HS-27A (cell line): ENCODE measurements at places on chromosomes 2 and 18.

DNA sequence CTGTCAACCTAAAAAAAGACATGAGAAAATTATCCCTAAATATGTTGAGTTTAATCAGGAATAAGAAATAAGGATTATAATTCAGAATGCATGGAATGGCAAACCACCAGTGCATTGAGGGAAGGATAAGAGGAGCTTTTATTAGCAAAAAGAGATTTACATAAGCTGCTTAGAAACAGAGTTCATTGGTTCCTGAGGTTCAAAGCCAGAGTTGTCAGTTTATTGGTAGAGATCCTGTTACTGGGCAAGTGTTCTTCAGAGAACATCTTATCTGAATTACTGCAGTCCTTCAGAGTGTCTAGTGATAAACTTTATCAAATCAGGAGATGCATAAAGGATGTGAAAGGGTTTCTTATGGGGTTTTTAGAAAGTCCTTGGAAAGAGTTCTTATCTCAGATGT is 76.0 kb upstream of the MEX3C start:
- no peak for DNase-seq

DNA sequence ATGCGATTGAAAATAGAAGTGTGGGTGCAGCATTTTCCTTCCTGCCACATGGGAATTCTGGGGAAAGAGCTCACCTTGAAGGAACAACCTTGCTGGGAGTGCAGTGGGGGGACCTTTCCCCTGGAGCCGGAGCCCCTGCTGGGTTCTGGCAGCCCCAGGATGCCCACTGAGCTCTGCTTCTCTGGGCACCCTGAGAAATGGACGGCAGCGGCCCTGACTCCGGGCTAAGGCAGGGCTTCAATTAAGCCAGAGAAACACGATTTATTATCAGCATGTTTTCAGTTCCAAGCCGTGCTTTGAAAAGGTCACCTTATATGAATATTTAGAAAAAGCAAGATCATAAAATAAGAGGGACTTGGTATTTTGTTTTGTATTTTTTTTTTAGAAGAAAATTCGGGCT is 68.5 kb downstream of the KLHL29 start:
- no peak for DNase-seq

GRCh38 chr2:7866825-7867224 is 815.0 kb upstream of the ID2 start:
- DNase-seq = no peak

- no peak for DNase-seq
Observed at GRCh38 chr2:20049637-20050036, 1.8 kb downstream of the LAPTM4A start.

DNA sequence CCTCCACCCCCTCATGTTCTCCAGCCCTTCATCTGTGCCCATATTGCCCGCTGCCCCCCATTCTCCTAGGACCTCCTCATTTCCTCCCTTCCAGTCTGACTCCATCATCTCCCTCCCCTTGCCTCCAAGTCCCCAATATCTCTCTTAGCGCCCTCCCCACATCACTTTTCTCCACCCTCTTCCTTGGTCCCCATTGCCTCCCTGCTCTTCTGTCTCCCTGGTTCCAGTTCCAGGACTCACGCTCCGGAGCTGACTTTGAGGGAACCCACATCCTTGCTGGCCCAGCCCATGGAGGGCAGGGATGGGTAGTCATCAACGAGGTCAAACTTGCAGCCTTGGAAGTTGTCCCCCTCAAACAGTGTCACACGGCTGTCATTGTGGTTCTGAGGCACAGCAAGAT is 2.6 kb downstream of the CRYBA2 start:
- no peak for DNase-seq

DNA sequence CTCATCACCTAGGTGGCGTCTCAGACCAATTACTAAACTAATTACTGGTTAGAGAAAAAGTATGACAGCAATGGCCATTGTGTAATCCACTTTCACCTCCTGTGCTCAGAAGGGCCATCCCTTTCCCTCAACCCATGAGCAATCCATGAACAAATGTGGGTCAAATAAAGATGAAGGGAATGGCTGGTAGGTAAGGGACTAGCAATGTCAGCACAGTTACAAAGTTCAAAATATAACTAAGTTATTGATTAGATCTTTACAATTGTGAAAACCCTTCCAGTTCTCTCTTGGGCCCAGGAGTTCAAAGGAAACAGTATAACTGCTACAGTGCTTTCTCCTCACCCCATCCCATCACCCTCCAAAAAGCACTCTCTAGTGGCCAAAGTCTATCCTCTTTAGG is 98.3 kb downstream of the DTNA start:
- DNase-seq = no peak

DNA sequence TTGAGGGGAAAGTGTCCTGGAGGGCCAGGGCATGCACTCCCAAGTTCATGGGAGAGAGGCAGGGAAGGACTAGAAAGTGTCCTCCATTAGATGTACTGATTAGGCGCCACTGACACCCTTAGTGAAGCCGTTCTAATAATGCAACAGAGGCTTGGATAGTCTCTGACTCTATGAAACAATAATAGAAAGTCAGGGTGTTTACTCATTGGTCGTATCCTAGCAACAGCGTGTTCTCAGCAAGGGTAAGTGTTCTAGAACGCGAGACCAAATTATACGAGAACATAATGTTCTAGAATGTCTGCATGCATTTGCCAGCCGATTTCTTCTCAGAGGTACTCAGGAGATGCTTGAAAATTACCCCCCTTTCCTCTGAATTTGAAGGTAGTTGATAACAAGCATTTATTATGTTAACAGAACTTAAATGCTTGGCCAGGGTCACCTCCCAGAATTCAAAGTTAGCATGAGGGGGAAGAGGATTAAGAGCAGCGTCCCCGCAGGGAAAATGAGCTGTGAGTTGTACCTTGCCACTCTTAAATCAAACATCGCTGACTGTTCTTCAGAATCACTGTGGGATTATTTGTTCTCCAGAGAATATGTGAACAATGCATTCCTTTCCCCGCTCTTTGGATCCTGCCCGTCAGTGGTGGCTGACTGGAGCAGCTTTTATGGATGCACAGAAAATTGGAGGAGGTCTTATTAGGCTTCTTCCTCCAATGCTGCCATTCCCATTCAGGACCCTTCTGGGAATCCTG is 33.7 kb upstream of the PDIA6 start:
- no peak for DNase-seq

DNA sequence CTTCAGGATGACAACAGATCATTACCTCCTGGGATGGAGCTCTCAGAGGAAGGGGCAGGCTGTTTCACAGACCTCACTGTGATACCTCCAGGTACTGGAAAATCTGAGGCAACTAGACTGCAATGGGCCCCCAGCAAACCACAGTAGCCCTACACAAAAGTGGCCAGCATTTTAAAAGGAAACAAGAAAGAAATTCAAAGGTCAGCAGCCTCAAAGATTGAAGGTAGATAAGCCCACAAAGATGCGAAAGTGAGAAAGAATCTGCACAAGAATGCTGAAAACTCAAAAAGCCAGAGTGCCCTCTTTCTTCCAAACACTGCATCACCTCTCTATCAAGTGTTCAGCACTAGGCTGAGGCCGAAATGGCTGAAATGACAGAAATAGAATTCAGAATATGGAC is 499.5 kb upstream of the CHAC2 start:
- no peak for DNase-seq

- peak; percentile 14 for DNase-seq
Observed at GRCh38 chr2:186950694-186951093, 101.7 kb upstream of the ZSWIM2 start.

GRCh38 chr2:202299712-202300111 is 34.1 kb downstream of the NOP58 start:
- no peak for DNase-seq

DNA sequence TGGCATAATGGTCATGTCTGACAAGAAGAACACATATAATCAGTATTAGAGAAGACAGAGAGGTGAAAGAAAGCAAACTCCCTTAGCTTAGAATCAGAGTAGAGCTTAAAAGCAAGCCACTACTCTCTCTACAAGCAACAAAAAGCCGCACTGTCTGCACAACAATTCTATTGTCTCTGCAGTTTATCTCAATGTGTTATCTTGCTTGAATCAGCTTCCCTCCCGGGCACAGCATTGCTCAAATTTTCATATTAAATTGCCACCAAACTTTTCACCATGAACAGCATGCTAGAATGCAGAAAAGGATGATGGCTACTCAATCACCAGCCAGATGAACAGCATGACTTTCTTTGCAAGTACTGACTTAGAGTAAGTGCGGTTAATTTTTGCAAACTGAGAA is 356.0 kb upstream of the KYNU start:
- no peak for DNase-seq

DNA sequence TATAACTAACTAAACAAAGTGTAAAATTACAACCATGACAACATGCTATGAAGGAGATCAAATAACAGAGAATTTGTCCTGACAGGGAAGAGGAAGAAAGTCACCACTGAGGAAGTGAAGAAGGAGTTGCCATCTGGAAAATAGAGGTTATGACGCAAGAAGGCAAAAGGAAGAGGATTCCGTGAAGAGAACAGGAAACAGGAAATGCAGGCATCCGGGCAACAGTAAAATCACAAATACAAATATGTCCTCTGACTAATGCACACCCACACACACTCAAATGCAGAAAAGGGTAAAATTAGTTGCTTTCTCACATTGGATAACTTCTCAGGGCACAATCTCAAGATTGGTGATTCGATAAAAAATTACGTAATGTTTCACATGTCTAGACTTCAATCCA is 278.4 kb downstream of the TMX3 start:
- no peak for DNase-seq

DNA sequence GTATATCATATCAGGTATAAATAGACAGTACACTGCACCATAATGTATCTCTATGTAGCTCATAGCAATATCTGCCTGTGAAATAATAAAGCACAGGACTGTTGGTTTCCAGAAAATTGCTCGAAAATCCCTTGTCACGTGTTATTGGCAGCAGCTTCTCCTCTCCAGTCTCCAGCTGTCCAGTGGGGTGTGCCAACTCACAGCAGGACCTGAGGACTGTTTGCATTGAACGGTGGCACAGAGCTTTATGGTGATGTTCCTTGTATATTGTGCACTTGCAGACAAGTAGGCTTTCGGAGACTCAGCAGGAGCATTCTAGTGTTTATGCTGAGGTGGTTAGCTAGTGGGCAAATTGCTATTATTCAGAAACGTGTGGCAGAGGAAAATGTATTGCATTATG is 182.2 kb upstream of the ATP5MC3 start:
- DNase-seq = no peak

DNA sequence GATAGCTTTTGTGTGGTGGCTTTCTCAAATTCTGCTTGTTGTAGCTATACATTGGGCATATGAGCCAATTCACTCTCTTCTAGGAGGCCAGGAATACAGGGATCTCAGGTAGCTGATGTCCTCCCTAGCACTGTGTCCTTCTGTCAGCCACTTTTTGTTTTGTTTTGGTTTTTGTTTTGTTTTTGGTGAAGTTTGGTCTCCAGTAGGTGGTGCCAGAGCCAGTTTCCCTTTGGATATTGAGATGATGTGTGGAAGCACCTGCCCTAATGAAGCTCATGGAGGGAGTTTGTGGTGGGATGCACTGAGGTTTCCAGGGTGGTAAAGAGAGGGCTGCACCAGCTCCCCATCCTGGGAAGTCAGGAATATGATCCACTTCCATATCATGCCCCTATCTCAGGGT is 100.5 kb upstream of the VWC2L start:
- no peak for DNase-seq

- peak; percentile 20 for DNase-seq
Observed at GRCh38 chr2:130920415-130921163, 83.9 kb downstream of the ARHGEF4 start.

GRCh38 chr2:149658553-149658952 is 71.0 kb upstream of the MMADHC start:
- no peak for DNase-seq

DNA sequence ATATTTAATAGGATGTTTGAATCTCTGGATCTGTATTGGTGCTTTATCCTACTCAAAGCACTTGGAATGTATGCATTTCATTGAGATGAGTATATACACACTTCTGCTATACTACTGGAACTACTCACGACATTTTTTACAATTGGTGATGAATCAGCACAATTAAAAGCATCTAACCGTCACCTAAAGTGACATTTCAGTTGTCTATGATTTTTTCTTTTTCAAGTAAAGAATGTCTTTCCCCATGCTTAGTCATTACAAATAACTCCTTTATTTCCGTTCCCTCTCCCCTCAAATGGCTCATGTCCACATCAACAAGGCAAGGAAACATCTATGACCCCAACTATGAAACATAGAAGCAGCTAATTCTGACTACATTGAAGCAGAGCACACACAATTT is 77.3 kb downstream of the CLIP4 start:
- peak; percentile 23 for DNase-seq

DNA sequence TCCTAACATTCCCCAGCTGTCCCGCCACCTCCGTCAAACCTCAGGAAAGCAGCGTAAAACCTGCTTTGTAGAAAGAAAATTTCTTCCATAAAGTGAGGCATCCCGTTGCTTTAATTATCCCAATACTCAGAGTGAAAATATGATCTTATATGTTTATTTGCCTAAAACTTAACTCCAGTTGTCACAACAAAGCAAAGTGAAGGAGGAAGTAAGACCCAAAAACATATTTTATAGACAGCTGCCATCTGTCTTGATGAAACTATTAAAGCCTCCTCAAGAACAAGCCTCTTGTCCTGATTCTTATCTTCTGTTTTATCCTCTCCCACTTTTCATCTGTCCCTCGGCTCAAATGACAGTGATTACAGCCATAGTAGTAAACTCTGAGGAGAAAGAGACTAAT is 28.9 kb upstream of the LPIN2 start:
- no peak for DNase-seq

GRCh38 chr2:113709022-113709421 is 47.4 kb downstream of the SLC35F5 start:
- no peak for DNase-seq

DNA sequence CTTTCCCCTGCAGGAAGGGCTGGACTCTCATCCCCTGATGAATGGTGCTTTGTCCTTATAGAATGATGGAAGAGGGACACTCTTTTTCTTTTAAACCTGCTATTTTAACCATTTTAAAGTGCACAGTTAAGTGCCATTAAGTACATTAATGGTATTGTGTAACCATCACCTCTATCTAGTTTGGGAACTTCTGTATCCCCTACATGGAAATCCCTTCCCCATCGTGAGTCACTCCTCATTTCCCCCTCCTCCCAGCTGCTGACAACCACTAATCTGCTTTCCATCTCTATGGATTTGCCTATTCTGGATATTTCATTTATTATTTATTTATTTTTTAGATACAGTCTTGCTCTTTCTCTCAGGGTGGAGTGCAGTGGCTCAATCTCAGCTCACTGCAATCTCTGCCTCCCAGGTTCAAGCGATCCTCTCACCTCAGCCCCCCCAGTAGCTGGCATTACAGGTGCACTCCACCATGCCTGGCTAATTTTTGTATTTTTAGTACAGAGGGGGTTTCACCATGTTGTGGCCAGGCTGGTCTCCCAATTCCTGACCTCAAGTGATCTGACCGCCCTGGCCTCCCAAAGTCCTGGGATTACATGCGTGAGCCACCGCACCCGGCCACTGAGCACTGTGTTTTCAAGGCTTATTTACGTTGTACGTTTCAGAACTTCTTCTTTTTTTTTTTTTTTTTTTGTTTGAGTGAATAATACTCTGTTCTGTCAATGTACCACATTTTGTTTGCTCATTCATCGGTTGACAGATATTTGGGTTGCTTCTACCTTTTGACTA is 15.8 kb downstream of the DGKD start:
- no peak for DNase-seq
